ENCODE measurements at places on chromosomes 1 and 21.
A peak's percentile ranks its signal among the peaks of the same experiment; 100 is the strongest.

- DNase-seq: peak; percentile 20
These were observed 475.4 kb downstream of the PTPRU start for GRCh38 chr1:29711582-29712283.

GRCh38 chr21:44281801-44282200 lies 3.9 kb upstream of the AIRE start:
- no peak for DNase-seq

GRCh38 chr1:16348414-16349182 lies 3.7 kb downstream of the FBXO42 start:
- DNase-seq: no peak

DNA sequence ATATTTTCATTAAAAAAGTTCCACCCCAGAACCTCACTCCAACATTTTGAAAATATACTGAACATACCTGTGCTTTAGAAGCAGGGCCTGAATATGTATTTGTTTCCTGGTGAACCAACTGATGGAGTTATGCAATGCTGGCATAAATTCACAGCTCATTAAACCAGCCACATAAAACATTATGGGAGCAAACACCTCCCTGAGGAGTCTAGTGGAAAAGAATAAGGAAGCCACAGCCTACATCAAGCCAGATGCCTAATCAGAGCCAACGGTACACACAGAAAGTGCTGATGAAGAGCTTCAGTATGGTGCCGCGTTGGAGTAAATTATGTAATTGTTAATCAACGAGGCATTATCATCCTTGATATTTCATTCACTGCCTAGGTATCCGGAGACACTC lies 199.5 kb downstream of the AJAP1 start:
- no peak for DNase-seq

- peak; percentile 40 for DNase-seq
These were observed 81.1 kb upstream of the AK4 start for GRCh38 chr1:65066766-65067490.

- peak; percentile 71 for DNase-seq
These were observed 1.3 kb downstream of the HES3 start for GRCh38 chr1:6245086-6245868.

- no peak for DNase-seq
These were observed 70.3 kb downstream of the OLFML2B start for GRCh38 chr1:161953256-161953920.

- DNase-seq: peak; percentile 55
These were observed 37.1 kb upstream of the ARHGEF10L start for GRCh38 chr1:17502326-17502778.

GRCh38 chr1:23645338-23645737 lies 46.3 kb upstream of the RPL11 start:
- no peak for DNase-seq

GRCh38 chr1:86696522-86696921 lies 7.9 kb upstream of the SH3GLB1 start:
- no peak for DNase-seq

GRCh38 chr1:147878022-147878421 lies 24.6 kb upstream of the GJA8 start:
- DNase-seq: no peak
